ENCODE measurements at places on chromosomes 6 and 20.

DNA sequence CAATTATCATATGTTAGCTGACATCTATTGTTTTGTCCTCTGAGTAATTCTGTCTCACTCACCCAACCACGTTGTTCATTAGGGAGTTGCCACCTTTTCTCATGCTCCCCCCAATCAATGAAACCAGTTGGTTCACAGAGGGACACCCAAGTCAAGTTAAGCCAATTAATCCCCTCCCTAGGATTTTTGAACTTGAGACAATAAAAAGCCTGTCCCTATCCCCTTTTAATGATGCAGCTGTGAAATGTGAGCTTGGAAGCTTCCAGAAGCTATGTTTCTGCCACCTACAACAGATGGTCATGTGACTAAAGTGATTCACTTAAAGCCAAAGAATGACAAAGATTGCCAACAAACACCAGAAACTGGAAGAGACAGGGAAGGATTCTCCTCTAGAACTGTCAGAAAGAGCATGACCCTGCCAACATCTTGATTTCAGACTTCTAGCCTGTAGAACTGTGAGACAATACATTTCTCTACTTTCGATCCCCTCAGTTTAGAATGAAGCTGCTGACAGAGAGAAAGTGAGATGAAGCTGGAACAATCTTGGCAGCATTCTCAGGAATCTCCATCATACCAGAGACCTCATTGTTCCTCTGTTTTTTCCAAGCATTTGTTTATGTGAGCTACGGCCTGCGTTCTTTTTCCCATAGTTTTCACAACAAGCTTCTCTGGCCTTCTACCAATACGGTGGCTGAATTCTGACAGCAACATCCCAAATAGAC is 57.8 kb upstream of the TPD52L1 start:
- no peak for DNase-seq

GRCh38 chr20:8082989-8083388 is 49.1 kb upstream of the PLCB1 start:
- DNase-seq, result no peak

GRCh38 chr20:23138682-23139081 is 52.6 kb upstream of the CD93 start:
- DNase-seq, result no peak

GRCh38 chr6:166644681-166645080 is 17.6 kb upstream of the RPS6KA2 start:
- DNase-seq, result no peak

GRCh38 chr6:134634466-134634865 is 315.4 kb downstream of the ALDH8A1 start:
- DNase-seq, result no peak

DNA sequence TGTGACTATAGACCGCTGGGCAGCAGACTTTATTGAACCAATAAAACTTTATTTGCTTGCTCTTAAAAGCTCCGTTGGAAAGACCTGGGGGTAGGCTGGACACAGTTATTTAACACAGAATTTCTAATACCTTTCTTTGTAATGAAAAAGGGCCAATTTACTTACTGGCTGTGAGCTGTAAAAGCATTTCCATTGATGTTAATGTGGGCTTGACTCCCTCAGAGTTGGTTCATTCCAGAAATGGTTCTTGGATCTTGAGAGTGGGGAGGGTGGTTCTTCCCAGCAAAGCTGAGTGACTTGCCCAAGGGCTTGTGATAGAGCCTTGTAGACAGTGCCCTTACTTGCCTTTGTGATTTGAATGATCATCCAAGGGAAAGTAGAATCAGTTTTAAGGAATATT is 100.6 kb downstream of the SOX4 start:
- DNase-seq, result no peak

DNA sequence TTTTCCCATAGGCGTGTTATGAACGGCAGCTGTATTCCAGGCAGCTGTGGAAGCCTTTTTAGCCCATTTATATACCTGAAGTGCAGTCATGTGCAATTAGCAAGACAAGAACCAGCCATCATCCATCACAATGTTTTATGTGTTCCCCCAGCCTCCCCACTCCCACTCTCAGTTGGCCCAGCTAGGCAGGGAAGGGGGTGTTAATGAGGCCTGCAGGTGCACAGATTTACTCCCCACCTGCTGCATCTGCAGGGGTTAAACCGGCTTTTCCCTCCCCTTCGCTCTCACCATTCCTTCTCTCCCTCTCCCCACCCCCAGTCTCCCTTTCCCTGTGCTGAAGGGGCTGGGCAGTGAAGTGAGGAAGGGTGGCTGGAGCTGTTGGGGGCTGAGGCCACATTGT is 149.8 kb upstream of the AKAP12 start:
- DNase-seq, result no peak

- no peak for DNase-seq
Observed at GRCh38 chr6:94478133-94479005, 1059.0 kb upstream of the EPHA7 start.

- DNase-seq, result no peak
Observed at GRCh38 chr6:56951049-56951831, 3.7 kb upstream of the BEND6 start.

DNA sequence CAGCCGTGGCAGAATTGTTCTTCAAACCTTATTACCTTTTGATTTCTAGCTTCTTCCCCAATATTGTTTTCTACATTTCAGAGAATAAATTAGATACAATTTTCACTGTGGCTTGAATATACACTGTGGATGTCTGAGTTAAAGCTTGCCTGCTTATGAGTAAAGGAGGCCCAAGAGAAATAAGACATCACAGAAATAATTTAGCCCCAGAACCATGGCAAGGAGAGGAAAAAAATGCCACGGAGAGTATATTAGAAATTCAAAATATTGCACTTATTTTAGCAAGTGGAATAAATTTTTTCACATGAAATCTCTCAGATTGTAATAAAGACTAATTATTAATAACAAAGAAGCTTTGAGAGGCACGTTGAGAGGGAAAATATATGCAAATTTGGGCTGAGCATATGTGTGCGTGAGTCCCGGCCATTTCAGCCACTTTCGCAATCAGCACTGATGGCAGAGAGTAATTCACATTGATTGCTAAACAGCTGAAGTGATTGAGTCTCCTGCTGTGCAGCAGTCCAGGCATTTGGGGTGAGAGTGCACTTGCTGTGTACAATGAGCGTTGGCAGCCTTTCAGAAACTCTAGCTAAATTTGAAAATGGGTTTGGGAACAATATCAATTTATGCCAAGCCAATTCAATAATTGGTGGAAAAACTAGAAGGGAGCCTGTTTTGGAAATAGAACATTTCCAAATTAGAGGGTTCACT is 596.0 kb downstream of the EPM2A start:
- DNase-seq, result no peak

- no peak for DNase-seq
Observed at GRCh38 chr6:121338366-121338765, 4.1 kb upstream of the TBC1D32 start.

GRCh38 chr6:63352544-63353285 is 32.9 kb upstream of the LGSN start:
- DNase-seq, result no peak

DNA sequence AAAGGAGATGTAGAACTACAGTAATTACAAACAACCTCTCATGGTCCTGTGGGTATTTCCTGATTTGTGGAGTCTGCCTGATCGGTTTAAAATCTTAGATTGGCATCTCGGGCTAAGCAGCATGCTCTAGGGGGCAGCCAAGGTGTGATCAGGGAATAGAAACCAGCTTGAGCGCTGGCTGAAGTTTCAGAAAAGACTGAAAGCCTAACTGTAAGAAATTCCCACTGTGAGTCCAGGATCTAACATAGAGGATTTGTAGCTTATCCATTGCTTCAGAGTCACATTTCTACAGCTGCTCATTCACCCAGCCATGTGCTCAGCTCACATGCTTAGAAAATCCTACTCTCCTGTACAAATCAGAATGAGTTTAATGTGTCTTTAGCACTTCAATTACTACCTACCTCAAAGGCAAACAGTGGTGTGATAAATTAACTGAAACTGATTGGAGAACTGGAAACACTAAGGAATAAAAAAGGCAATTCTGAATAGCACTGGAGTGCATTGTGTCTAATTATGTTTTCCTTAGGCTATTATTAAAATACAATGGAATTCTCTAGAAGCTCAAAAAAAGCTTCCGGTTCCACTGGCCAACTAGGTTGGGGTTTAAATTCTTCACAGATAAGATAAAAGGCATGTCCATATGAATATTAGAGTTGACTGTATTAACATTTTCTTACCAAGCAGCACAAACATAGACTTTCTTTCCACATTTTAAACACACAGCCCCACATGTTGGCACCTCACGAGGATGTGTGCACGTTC is 73.8 kb upstream of the MPC1 start:
- no peak for DNase-seq

GRCh38 chr6:142891454-142891853 is 53.5 kb downstream of the HIVEP2 start:
- no peak for DNase-seq

DNA sequence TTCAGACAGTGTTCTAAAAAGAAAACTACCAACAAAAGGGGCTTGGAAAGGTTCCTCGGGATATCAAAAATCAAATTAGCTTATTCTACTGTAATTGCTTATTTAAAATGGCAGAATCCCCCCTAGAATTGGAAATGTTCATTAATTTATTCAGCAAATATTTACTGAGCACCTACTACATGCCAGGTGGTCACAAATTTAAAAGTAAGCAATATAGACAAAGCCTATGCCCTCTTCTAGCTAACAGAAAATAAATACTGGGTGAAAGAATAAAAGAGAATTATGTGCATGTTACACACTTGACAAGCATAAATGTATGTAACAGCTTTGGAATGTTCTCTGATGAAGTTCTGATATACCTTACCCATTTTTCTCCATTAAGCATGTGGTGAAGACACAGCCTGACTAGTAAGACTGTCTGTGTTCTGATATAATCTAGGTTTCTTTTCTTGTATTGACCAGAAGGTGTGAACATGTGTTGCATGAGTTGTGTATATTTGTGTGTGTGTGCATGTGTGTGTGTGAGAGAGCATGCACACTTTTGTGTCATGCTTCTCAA is 606.7 kb upstream of the CITED2 start:
- no peak for DNase-seq

DNA sequence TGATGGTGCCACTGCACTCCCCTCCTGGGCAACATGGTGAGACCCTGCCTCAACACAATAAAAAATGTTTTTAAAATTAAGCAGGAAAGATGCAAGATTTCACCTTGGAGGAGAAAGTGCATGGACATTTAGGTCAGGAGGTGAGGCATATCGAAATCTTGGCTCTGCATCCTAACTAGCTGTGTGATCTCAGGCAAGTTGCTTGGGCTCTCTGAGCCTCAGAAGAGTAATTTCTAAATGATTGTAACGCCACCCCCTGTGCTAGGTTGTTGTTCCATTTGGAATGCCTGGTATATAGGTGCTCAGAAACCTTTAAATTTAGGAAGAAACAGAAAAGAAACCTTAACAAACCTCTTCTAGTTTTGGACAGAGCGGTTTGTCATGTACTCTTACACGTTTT is 35.9 kb upstream of the C20orf144 start:
- DNase-seq, result no peak

- no peak for DNase-seq
Observed at GRCh38 chr20:14757728-14758127, 420.3 kb upstream of the FLRT3 start.

DNA sequence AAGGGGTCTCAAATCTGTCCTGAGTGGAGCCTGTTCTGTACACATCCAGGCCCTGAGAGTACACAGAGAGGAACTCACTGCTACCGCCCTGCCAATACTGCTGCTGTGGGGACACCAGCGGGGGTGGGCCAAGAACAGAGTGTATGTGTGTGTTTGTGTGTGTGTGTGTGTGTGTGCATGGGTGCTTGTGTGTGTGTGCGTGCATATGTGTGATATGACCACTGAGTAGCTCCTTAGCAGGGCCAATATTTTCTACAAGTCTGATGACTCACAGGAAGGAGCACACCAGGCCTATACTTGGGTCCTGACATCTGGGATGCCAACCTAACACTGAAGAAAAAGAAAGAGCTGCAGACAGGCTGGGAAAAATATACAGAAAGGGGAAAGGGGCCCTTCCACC is 1.4 kb downstream of the RAET1E start:
- no peak for DNase-seq

DNA sequence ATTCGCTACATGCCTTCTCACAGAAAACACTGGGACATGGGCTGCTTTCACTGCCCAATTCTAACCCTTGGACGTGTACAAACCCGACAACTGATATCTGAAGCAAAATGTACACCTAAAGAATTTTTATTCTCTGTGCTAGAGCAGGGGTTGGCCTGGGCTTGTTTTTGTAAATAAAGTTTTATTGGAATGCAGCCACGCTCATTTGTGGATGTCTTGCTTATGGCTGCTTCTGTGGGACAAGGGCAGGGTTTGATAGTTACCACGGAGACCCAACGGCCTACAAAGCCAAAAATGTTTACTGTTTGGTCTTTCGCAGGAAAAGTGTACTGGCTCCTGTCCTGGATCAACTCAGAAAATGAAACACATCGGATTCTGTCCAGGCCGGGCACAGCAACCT is 58.1 kb upstream of the APCDD1L start:
- no peak for DNase-seq

GRCh38 chr20:51111290-51111689 is 88.4 kb upstream of the KCNG1 start:
- DNase-seq, result no peak

- DNase-seq, result no peak
Observed at GRCh38 chr6:56756791-56757587, 114.3 kb upstream of the DST start.

DNA sequence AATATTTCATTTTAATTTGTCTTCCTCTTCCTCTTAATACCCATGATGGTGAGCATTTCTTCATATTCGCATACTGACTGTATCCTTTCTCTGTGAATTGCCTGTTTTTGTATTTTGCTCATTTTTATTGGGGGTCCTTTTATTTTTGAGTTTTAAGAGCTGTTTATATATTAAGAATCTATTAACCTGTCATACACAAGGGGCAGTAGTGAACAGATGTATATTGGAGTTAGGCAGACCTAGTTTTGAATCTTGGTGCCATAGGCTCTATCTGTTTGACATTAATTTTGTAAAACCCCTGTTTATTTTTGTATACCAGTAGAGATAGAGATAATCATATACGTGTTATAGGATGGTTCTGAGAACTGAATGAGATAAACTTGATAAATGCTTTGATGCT is 3.1 kb upstream of the WFDC5 start:
- DNase-seq, result no peak

DNA sequence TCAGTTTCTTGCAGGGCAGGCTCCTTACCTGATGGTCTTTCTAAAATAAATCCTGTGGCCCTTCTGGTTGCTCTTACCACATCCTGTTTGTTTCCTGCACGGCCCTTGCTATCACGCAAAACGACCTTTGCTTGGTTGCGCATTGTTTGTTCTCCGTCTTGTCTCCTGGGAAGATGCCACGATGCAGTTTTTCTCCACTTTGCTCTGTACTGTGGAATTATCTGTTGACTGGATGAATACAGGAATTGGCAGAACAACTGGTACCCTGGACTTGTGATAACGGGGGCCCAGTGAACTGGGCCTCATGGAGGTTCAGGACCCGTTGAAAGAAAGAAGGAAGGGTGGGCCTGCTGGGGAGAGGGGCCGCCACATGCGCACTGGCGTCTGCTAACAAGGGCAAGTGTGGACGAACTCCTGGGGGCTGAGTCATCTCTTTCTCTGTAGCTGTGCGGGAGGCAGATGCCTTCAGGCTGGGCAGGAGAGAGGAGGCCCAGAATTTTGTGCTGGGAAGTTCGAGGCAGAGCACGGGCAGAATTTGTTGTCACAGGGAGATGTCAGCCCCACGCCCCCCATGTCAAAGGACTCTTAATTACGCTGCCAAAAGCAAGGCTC is 139.9 kb downstream of the BMP7 start:
- no peak for DNase-seq

- DNase-seq, result no peak
Observed at GRCh38 chr20:20683481-20684321, 28.7 kb downstream of the RALGAPA2 start.

GRCh38 chr6:26388014-26388413 is 5.1 kb downstream of the BTN2A2 start:
- no peak for DNase-seq

GRCh38 chr6:18240230-18240629 is 24.1 kb downstream of the DEK start:
- DNase-seq, result no peak

Measured in cerebellar nuclear complex (tissue), 1 donor.